ENCODE measurements at places on chromosomes 13 and 19.

GRCh38 chr13:90008707-90009149 lies 1338.8 kb upstream of the MIR17HG start:
- DNase-seq: no peak

GRCh38 chr19:1967087-1967608 lies 26.2 kb downstream of the CSNK1G2 start:
- no peak for DNase-seq

DNA sequence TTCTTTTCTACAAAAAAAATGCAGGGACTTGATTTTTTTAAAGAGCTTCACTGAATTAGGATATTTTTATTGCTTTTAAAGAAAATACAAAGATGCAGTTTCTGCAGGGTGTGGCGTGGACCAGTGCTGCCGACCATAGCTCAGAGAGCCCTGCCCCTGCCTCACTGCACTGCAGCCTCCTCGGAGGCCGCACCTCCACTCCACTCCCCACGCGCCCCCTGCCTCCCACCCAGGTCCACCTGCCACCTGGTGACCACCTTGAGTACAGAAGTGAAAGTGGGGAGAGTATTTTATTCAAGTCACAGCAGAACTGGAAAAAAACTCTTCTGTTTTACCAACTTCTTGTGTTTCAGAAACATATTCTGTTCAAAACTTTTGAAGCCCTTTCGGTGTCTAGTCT lies 7.9 kb upstream of the F7 start:
- no peak for DNase-seq

- DNase-seq: no peak
Observed at GRCh38 chr19:16016226-16017137, 59.8 kb upstream of the TPM4 start.

GRCh38 chr13:41811588-41812021 lies 149.3 kb downstream of the VWA8 start:
- no peak for DNase-seq

DNA sequence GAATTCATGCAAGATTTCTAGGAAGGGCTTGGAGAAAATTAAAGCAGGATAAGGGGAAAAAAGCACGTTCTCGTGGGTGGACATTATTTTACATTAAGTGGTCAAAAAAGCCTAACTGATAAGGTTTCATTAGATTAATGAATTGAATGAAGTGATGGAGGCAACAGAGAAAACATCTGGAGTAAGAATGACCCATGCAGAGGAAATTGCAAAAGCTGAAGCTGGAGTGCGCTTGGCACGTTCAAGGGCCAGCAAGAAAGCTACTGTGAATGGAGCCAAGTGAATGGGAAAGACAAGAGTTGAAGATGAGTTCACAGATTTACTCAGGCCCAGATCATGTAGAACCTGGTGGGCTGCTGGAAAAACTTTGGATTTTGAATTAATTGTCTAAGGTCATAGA lies 777.9 kb downstream of the DACH1 start:
- no peak for DNase-seq

DNA sequence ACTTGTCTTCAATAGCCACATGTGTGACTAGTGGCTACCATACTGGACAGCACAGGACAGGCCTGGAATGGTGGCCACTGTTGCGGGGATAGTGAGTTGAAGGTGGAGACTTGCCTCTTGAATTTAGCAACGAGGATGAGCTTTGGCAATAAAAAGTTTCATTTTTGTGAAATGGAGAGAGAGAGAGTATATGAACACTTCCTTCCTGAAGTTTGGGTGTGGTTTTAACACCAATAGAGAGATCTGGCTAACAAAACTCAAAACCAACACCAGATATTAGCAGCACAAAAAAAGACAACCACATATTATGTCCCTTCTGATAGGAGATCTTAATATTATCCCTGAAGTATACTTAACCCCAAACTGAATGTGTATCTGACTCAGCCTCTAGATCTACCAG lies 6.3 kb upstream of the LRFN3 start:
- no peak for DNase-seq

DNA sequence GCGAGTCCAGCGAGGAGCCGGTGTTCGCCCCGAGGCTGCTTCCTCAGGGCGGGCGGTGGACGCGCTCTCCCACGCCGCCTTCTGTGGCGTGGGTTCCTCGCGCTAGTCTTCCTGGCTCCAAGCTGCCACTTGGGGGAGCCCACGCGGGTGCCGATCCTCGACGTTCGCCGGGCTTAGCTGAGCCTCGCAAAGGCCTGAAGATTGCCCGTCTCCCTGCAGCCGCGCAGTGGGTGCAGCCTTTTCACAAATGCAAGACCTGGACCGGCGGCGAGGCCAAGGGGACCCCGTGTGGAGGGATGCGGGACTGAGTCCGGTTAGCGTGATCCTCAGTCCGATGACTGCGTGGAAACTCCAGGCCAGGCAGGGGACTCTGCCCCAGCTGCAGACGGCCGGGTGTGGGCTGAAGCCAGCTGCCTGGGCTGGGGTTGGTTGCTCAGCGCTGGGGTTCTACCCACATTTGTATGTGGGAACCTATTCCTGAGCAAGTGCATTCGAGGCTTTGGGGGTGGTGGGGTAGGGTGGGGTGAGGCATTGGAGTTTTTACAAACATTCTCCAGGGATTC lies 16.6 kb upstream of the LRP3 start:
- DNase-seq: peak; percentile 52

DNA sequence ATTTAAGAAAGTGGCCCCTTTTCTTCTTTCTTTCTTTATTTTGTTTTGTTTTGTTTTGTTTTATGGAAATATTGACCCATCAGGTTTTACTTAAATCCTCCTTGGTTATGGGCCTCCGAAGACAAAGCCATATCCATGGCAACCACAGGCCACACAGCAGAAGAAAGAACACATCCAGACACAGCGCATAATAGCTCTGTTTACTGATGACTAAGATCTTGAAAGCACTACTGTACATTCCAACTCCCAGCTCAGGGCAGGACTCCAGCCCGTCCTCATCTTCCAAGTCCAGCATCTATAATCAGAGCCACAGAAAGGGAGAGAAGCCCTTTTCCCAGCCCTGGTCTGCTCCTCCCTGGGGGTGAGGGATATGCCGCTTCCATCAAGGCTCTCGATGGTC lies 84.3 kb downstream of the NUFIP1 start:
- DNase-seq: no peak

GRCh38 chr13:72469906-72470305 lies 257.5 kb downstream of the MZT1 start:
- DNase-seq: no peak

DNA sequence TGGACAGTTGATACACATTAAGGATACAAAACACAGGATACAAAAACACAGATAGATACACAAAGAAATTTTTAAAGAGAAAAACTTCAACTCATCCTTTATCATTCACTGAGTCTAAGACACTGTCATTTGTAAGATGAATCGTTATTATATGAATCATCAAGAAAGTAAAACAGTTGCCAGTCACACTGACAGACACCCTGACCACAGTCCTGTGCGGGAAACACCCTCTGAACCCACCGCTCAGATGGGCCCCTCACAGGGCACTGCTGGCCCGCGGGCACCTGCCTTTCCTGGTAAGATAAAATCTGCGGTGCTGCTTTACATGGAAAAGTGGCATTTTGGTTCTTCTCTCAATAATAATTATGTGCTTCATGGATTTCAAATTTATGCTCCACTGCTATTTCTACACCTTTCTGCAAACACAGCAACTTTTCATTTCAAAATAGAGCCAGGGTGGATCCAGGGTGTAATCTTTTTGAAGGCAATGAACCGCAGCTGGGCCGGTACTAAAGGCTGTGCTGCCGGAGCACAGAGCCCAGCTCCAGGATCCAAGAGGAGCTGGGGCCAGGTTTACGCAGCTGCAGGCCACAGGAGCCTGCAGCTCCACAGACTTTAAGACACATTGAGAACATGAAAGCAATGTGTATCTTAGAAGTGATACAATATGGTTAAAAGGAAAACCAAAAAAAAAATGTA lies 76.8 kb downstream of the TUBGCP3 start:
- DNase-seq: no peak

DNA sequence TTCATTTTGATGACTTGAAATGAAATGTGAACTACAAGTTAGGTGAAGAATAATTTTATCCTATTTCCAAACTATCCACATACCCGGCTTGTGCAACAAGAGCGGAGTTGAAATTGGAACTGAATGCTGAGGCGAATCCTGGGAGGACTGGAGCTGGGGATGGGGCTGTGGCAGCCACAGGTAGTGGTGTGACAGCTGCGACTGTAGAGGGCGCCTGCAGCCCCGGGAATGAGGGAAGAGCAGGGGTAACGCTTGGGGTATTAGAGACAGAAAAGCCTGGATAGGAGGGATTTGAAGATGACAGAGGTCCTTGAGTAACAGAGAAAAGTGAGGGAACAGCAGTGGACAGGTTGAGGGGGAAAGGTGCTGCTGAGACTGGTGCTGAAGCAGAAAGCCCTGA lies 22.0 kb upstream of the STOML3 start:
- no peak for DNase-seq

DNA sequence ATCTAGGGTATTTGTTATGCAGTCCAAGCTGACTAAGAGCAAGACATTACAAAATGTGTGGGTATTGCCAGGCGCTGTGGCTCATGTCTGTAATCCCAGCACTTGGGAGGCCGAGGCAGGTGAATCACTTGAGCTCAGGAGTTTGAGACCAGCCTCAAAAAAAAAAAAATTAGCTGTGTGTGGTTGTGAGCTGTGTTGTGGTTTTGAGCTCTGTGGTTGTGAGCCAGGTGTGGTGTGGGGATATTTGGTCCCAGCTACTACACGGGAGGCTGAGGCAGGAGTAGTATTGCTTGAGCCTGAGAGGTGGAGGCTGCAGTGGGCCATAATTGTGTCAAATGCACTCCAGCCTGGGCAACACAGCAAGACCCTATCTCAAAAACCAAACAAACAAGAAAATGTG lies 5.6 kb upstream of the KEAP1 start:
- DNase-seq: no peak
